ENCODE measurements at places on chromosomes 16 and 17. TPM values are rescaled to one million over a fixed set of nuclear protein-coding genes. Genes with fewer than 3 reads are reported as not detected.

METTL26 gene
- 158 TPM for polyA plus RNA-seq

GFAP gene
- 0.48 TPM for polyA plus RNA-seq

CDT1 gene
- 3.1 TPM for polyA plus RNA-seq

B9D1 gene
- 75.0 TPM for polyA plus RNA-seq

KRTAP1-1 gene
- not detected for polyA plus RNA-seq

DNA sequence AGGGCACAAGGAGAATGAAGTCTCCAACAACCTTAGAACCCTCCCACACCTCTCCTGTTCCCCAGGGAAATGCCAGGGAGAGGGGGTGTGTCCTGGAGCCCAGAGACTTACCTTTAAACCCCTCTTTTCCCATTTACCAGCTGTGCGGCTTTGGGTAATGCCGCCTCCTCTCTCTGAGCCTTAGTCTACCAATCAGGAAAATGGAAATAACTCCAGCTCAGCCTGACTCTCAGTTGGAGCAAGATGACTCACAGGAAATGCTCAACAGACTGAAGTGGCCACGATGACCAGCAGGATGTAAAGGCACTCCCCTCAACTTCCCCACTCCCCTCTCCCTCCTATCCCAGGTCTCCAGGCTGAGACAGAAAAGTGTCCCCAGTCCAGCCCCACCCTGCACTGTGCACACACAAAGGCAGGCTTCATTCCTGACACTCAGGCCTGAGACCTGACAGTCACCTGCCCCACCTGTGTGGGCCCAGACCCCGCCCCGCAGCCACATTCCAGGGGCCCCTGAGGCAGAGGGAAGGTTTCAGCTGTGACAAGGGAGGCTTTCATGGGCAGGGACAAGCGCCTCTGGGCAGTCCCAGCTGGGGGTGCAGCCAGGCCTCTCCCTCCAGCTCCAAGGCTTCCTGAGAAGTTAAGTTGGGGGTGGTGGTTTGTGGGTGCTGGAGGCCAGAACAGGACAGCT lies 3.0 kb upstream of the KRT15 start:
- no peak for DNase-seq
- H3K4me3 ChIP-seq: no peak overlapping the region
- H3K27ac ChIP-seq: peak overlapping the region; percentile 75
- no peaks in the 10 kb centered on the region for H3K27me3 ChIP-seq
- H3K4me1 ChIP-seq: peaks cover 61% of the 10 kb centered on the region
- no peaks in the 10 kb centered on the region for H3K36me3 ChIP-seq

- peak overlapping the region; percentile 97 for H3K27ac ChIP-seq
- peak overlapping the region; percentile 65 for H3K4me3 ChIP-seq
- peaks cover 26% of the 10 kb centered on the region for H3K4me1 ChIP-seq
Observed at GRCh38 chr16:85172455-85173145, 60.3 kb upstream of the CIBAR2 start.

- no peak for DNase-seq
- H3K4me3 ChIP-seq: no peak overlapping the region
- H3K27ac ChIP-seq: peak overlapping the region; percentile 95
- peaks cover 5% of the 10 kb centered on the region for H3K4me1 ChIP-seq
Observed at GRCh38 chr17:66975614-66976378, 11.3 kb downstream of the CACNG4 start.

- DNase-seq: peak; percentile 70
- peak overlapping the region; percentile 54 for H3K27ac ChIP-seq
- H3K4me1 ChIP-seq: no peaks in the 10 kb centered on the region
- no peaks in the 10 kb centered on the region for H3K27me3 ChIP-seq
Observed at GRCh38 chr16:84234321-84235241, 5.2 kb downstream of the KCNG4 start.

DNA sequence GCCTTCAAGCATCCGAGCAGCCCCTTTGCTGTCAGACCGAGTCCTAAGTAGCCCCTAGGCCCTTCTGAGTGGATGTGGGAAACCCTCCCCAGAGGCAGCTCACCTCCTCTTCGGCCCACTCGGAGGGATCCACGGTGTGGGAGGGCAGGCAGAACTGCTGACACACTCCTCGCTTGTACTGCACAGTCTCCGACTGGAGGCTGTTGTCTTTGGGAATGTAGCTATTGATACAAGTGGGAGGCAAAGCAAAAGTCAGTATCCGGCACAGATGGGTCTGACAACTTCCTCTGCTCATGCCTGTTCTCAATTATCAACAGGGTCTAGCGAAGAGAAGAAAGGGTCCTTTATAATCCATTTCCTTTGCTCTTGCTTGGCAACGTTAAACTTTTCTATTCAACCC lies 25.9 kb upstream of the FOXJ1 start:
- DNase-seq: no peak
- H3K27me3 ChIP-seq: no peaks in the 10 kb centered on the region
- H3K4me1 ChIP-seq: peaks cover 3% of the 10 kb centered on the region
- no peaks in the 10 kb centered on the region for H3K36me3 ChIP-seq
- H3K27ac ChIP-seq: no peak overlapping the region

GRCh38 chr17:8131844-8132441 lies 8.0 kb upstream of the HES7 start:
- H3K4me3 ChIP-seq: no peak overlapping the region
- peaks cover 2% of the 10 kb centered on the region for H3K4me1 ChIP-seq
- DNase-seq: no peak

GRCh38 chr17:20988896-20989295 lies 53.9 kb downstream of the USP22 start:
- no peak for DNase-seq
- no peaks in the 10 kb centered on the region for H3K27me3 ChIP-seq
- H3K4me1 ChIP-seq: peaks cover 13% of the 10 kb centered on the region
- no peak overlapping the region for H3K27ac ChIP-seq

- no peak overlapping the region for H3K4me3 ChIP-seq
- no peaks in the 10 kb centered on the region for H3K4me1 ChIP-seq
- no peaks in the 10 kb centered on the region for H3K27me3 ChIP-seq
- no peak overlapping the region for H3K27ac ChIP-seq
- no peak for DNase-seq
Observed at GRCh38 chr17:67171560-67171959, 73.4 kb downstream of the HELZ start.

GRCh38 chr16:12547608-12547922 lies 256.1 kb downstream of the CPPED1 start:
- no peaks in the 10 kb centered on the region for H3K36me3 ChIP-seq
- H3K4me1 ChIP-seq: no peaks in the 10 kb centered on the region
- H3K27ac ChIP-seq: no peak overlapping the region
- H3K27me3 ChIP-seq: no peaks in the 10 kb centered on the region

DNA sequence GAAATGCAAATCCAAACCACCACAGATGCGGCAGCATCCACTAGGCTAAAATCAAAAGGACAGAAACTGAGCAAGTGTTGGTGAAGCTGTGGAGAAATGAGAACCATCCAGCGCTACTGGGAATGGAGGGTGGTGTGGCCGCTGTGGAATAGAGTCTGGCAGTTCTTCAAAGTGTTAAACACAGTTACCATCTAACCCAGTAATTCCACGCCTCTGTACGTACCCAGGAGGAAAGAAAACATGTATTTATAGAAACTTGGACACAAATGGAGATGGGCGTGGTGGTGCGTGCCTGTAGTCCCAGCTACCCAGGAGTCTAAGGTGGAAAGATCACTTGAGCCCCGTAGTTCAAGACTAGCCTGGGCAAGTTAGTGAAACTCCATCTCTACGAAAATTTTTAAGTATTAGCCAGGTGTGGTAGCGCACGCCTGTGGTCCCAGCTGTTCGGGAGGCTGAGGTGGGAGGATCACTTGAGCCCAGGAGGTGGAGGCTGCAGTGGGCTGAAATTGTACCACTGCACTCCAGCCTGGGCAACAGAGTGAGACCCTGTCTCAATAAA lies 11.6 kb downstream of the SLC25A10 start:
- no peak overlapping the region for H3K27ac ChIP-seq
- no peaks in the 10 kb centered on the region for H3K36me3 ChIP-seq
- no peaks in the 10 kb centered on the region for H3K27me3 ChIP-seq
- no peak overlapping the region for H3K4me3 ChIP-seq
- no peaks in the 10 kb centered on the region for H3K4me1 ChIP-seq

- DNase-seq: no peak
- no peaks in the 10 kb centered on the region for H3K4me1 ChIP-seq
- H3K36me3 ChIP-seq: no peaks in the 10 kb centered on the region
- H3K4me3 ChIP-seq: peak overlapping the region; percentile 75
- H3K27ac ChIP-seq: peak overlapping the region; percentile 92
Observed at GRCh38 chr16:30557707-30557956, 542 bp downstream of the ZNF764 start.

DNA sequence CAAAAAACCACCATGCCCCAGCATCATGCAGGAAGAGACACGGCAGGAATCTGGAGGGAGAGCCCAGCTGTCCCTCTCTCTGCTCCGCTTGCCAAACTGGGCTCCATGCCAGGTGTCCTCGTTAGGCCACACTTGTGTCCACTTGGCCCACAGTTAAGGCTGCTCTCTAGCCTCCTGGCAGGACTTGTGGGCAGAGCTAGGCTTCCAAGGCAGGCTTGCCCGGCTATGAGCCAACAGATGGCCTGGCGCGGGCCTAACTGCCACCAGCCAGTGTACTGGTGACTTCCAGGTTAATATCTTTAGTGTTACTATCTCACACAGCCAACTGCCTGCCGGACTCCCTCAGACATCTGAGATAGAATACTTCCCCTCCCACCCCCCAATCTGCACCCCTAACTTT lies 10.6 kb downstream of the ATP6V0D1 start:
- no peaks in the 10 kb centered on the region for H3K36me3 ChIP-seq
- DNase-seq: peak; percentile 61
- H3K4me1 ChIP-seq: peaks cover 13% of the 10 kb centered on the region

DNA sequence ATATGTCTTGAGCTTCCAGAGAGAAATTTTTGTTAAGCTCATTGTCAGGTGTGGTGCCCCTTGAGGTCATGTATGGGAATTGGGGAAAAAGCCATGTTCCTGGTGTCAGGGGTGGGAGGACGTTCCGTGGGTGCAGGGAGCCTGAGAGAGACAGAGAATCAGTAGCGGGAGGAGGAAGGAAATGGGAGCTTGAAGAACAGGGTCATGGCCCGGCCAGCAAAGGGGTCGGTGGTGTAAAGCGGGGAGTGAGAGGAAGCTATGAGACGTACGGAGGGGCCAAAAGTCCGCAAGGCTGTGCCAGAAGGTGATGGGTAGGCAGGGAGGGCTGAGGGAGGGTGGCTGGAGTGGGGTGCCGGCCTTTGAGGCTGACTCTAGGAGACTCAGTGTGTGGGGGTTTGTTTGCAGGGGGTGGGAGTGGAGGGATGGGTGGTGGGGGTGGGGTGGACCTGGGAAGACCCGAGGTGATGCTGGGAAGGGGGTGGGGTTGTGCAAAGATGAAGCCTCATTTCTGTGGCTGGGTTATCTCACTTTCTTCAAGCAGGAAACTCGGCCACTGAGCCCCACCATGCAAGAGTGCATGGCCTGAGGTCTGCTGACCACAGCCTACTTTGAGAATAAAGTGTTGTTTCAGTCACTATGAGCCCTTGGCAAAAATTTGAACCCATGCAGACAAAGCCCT lies 63.6 kb downstream of the PLCG2 start:
- H3K27me3 ChIP-seq: no peaks in the 10 kb centered on the region
- H3K27ac ChIP-seq: no peak overlapping the region
- H3K4me3 ChIP-seq: no peak overlapping the region

DNA sequence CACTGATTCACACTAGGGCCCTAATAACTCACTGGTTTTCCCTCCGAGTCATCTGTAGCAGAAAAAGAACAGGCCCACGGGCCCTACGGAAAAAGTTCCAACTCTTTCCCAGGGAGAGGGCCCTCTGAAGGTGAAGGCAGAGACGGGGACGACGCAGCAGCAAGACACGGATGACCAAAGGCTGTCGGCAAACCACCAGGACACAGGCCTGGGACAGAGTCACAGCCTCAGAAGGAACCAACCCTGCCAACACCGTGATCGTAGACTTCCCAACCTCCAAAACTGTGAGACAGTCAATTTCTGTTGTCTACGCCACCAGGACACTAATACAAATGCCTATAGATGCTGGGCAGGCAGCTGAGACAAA lies 5.2 kb upstream of the SPHK1 start:
- no peak overlapping the region for H3K4me3 ChIP-seq
- no peaks in the 10 kb centered on the region for H3K27me3 ChIP-seq
- H3K4me1 ChIP-seq: peaks cover 19% of the 10 kb centered on the region
- no peaks in the 10 kb centered on the region for H3K36me3 ChIP-seq

DNA sequence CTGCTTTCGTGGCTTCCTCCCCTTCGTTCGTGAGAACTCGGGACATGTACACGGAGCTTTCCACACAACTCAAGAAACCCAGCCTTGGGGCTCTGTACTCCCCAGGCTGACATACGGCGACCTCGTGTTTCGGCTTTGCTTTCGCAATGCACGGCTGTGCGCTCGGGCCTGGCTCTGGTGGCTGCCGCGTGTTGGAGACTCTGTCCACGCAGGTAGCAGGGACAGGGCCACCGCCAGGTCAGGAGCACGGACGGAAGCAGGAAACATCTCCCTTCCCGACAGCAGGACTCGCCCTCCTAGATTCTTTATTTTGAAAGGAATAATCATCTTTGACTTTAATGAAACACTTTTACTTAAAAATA lies 17.3 kb downstream of the UTS2R start:
- DNase-seq: no peak
- no peak overlapping the region for H3K4me3 ChIP-seq
- peaks cover 2% of the 10 kb centered on the region for H3K36me3 ChIP-seq
- H3K27ac ChIP-seq: no peak overlapping the region
- no peaks in the 10 kb centered on the region for H3K27me3 ChIP-seq

DNA sequence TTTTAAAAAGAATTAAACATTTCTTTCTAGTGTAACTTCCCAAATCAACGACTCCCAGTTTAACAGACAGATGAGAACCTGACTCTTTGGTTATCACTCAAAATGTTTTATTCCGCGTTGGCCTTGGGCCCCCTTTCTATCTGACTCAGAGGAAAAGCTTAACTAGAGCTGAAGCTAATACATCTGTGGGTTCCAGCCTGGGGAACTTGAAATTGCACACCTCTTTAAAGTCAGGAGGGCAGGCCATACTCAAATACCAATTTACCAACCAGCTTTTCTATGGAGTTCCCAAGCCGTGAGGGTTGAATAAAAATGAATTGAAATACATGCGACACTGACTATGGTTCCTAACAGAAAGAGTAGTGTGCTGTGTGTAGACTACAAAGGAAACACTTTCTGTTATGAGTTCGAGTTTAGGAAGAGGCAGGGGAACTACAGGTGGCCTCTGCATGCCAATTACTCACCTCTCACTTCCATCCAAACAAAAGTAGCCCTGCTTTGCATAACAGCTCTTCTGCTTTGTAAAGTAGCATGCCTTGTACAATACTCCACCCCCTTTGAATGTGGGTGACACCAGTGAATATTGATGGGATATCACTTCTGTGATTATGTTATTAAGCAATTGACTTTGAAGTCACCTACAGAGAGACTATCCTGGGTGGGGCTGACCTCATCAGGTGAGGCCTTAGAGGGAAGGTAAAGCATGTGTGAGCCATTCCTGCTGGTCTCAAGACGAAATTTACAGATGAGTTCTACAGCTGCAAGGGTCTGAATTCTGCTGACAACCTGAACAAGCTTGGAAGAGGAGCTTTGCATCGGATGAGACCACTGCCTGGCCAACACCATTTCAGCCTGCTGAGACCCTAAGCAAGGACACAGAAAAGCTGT lies 92.1 kb downstream of the WDR59 start:
- H3K4me3 ChIP-seq: no peak overlapping the region
- no peak overlapping the region for H3K27ac ChIP-seq
- no peaks in the 10 kb centered on the region for H3K27me3 ChIP-seq
- H3K36me3 ChIP-seq: peaks cover 60% of the 10 kb centered on the region
- 0 out of 2 replicates have a peak, but pooled peaks cover 3% of the 10 kb centered on the region for H3K4me1 ChIP-seq

Measured in SK-N-SH (cell line).